CMK (cell line): ENCODE measurements at places on chromosomes 4 and X.
A peak's percentile ranks its signal among the peaks of the same experiment; 100 is the strongest.

DNA sequence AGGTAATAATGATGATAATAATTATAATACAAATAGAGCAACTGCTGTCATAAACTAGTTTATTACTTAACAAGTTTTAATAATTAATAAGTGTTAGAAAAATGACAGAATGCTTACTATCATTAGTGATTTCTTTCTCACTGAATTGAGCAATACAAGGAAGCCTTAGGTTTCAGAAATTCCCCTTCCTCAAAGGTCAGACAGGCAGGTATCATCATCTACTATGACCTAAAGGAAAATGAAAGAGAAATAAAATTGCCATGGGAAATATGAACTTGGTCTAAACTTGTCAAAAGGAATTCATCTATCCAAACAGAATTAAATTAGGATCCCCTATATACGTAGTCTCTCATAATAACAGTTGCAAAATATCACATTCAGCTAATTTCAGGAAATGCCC lies 56.3 kb upstream of the SLC7A11 start:
- DNase-seq, result no peak

DNA sequence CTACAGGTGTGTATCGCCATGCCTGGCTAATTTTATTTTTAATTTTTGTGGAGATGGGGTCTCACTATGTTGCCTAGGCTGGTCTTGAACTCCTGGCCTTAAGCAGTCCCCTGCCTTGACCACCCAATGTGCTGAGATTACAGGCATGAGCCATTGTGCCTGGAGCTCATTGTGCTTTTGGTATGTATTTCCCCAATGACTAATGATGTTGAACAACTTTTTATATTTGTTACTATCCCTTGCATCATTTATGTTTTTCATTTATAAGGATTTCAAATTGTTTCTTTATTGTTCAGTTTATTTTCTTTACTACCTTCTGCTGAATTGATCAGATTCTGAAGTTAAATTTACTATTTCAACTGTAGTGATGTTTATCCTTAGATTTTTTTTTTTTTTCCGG lies 199.7 kb downstream of the CEP135 start:
- no peak for DNase-seq

DNA sequence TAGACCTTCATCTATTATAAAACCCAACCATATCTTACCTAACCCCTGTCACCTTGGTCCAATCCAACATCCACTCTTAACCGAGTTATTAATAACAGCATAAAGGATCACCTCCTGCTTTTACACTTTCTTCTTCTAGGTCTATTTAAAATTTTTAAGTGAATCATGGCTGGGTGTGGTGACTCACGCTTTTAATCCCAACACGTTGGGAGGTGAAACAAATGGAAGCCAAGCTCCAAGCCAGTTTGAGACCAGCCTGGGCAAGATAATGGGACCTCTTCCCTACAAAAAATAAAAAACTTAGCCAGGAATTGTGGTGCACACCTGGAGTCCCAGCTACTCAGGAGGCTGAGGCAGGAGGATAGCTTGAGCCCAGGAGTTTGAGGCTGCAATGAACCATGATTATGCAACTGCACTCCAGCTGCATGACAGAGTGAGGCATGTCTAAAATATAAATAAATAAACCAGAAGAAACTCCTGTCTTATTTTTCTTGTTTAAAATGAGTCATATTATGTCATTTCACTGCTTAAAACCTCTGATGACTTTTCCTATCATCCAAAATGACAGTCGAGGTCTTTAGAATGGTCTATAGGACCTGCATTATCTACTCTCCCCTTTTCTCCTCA lies 188.4 kb downstream of the GASK1B start:
- no peak for DNase-seq

DNA sequence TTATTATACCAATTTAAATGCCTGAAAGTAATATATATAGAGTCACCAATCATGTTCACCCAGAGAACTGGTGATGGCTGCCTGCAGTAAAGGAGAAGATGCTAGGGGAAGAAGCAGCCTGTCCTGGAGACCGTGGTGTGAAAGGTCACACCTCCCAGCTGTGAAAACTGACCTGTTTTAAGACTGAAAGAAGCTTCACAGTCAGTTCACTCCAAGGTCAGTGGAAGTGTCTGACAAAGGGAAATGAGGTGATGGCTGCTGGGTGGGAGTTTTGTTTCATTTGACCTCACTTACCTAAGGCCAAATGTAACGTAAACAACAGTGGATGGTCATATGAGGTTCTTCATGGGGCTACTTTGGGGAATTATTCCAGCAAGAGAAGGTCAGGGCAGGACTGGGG lies 352.1 kb upstream of the GATB start:
- no peak for DNase-seq

DNA sequence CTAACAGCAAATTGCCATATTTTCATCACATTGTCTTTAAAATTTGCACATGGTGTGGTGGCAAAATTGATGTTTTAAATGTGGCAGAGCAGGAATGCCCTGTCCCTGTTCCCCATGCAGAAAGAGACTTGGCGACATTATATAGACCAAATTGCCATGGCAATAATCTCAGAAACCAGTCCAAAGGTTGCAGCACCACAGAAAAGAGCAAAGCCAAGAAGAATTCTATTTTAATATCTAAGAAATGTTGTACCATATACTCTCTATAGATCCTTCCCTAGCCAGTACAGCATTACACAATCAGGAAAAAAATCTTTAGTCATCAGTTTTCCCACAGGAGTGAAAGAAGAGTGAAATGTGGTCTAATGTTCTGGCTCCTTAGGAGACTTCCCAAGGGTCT lies 80.0 kb downstream of the UGT2B28 start:
- no peak for DNase-seq

- DNase-seq, result no peak
Observed at GRCh38 chrX:108361316-108361715, 76.9 kb downstream of the COL4A6 start.

DNA sequence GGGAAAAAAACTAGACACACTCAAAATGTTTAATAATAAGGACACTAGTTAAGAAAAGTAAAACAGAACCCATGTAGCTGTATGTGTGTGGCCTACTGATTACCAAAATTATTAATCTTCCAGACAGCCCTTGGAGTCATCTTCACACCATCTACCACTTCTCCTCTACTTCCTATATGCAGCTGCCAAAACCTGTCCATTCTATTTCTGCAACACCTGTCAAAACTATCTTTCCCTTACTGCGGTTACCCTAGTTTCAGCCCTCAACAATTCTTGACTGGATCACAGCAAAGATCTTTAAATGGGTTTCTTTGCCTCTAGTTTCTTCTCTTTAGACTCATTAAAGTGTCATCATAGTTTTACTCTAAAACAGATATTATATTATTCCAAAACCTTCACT lies 72.6 kb downstream of the GPR82 start:
- no peak for DNase-seq

DNA sequence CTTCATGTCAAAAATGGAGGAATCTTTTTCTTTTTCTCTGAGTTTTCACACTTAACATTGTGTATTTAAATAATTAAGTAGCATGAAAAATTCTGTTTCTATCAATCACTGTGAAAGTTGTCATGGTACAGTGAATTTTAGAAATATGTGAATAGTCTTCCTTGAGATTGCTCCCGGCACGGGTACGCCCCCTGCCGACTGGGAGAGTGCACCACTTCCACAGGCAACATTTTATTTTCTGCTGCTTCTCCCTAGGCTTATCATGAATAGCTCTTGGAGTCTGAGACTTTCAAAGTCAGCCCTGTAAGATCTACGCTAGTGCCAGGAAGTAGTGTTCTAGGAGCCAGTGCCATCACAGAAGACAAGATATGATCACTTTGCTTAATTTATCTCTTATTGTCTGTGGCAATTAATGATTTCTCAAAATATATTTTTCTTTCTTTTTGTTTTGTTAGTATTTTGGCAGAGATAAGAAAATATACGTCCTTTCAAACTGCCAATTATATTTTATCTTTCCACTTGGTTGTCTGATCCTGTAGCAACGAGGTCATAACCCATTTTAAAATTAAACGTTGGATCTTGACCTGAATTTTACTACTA lies 763.8 kb upstream of the AADAT start:
- peak; percentile 3 for DNase-seq

DNA sequence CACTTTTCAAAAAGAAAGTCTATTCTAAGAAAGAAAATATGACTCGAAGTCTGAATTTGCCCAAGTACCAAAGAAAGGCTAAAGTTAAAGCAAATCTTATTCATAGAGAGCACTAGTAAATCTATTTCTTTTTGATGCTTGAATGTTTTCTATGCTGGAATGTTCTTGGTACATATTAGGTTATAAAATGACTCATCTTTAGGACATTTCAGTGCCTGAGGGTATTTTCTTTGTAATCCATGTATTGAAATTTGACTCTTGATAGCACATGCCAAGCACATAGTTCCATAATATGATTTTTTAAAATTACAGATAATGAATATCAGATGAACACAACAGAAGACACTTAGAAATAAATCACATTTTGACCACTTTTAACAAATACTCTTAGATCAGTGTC lies 232.8 kb downstream of the TRIML1 start:
- no peak for DNase-seq

DNA sequence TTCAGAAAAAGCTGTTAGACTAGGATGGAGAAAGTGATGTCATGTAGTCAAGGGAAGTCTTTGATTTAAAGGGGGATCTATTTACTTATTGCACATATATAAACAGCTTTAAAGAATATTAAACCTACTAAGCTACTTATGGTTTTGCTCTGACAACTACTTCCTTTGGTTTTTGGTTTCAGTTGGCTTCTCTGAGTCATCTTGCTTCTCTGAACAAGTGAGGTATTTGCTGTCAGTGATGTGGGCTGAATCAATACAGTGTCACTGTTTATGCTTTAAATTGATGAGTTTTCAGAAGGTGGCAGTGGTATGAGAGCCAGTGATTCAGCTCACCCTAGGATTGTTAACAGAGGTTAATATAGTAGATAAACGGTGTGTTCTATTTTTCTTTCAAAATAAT lies 75.1 kb downstream of the CEP44 start:
- no peak for DNase-seq

GRCh38 chr4:1489639-1489995 lies 83.4 kb upstream of the NKX1-1 start:
- no peak for DNase-seq

DNA sequence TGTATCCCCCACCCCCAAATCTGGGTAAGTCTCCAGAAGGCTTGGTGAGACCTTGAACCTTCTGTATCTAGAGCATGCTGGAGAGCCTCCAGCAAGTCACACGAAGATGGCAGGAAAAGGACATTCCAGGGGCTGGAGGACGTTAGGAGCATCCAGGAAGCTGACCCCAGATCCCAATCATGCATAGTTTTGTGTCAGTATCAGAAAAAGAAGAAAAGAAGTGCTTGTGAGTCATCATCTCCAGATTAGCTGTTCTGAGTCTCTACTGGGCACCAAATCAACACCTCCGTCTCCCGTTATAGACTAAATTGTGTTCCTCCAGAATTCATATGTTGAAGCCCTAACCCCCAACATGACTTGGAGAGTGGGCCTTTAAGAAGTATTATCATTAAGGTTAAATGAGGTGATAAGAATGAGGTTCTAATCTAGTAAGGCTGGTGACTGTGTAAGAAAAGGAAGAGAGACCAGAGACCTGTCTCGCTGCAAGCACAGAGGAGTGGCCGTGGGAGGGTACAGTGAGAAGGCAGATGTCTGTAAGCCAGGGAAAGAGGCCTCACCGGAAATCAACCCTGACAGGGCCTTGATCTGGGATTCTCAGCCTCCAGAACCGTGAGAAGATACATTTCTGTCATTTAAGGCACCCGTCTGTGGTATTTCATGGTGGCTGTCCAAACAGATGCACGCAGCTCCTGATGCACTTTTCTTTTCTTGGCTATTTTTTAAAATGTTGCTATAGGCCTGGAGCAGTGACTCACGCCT lies 38.1 kb upstream of the CLDN24 start:
- no peak for DNase-seq

GRCh38 chr4:187433141-187433540 lies 562.4 kb upstream of the ZFP42 start:
- DNase-seq, result no peak

DNA sequence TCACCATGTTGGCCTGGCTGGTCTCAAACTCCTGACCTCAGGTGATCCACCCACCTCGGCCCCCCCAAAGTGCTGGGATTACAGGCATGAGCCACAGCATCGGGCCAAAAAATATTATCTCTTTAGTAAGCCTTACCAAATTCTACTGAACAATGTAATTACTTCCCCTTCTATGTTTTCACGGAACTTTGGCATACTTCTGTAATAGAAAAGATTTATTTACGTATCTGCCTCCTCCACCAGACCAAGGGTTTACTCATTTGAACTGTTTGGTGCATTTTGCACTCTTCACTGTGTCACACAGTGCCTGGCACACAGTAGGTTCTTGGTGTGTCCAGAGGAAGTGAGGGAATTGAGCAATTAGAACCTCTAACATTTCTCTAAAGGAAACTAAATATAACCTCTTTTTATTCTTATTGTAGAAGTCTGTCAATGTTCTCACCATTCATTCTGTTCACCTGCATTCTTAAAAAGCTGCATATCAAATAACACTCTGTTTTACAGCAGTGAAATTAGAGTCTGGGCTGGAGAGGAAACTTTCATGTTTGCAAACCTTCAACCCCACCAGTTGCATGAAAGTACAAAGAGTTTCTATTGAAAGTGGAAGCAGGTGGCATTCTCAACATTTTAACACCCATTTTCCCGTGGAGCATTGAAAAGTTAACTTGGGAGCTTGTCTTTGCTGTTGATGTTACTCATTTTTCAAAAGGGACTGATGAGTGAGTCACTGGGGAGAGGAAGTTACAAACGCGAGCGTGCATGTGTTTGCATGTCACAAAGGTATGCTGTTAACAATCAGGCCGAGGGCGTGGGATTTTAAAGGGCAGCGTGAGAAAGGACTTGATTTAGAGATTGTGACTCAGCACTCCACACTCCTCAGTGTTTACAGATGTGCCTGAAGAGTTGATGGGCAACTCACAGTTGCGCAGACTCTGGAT lies 314.1 kb downstream of the STK32B start:
- DNase-seq, result no peak

GRCh38 chr4:131488772-131489171 lies 1660.3 kb upstream of the PCDH10 start:
- no peak for DNase-seq

GRCh38 chr4:20126906-20127305 lies 124.8 kb upstream of the SLIT2 start:
- DNase-seq, result no peak

DNA sequence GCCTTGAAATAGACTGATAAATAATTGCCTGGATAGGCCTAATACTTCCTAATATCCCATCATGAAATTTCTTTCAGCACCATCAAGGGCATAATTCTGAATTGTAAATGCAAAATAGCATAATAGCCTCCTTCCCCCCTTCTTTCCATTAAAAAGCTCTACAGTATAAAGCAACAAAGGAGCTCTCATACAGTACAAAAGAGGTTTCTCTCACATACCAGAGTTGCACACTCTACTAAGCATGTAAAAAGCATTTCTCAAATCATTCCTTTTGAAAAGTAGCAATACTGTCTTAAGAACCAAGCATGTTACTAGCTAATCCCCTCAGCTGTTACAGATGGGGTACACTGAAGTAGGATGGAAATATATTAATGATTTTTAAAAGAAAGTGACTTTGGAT lies 509.0 kb downstream of the KLHL13 start:
- DNase-seq, result no peak
